ENCODE measurements at places on chromosomes 6 and 20.
A peak's percentile ranks its signal among the peaks of the same experiment; 100 is the strongest.

DNA sequence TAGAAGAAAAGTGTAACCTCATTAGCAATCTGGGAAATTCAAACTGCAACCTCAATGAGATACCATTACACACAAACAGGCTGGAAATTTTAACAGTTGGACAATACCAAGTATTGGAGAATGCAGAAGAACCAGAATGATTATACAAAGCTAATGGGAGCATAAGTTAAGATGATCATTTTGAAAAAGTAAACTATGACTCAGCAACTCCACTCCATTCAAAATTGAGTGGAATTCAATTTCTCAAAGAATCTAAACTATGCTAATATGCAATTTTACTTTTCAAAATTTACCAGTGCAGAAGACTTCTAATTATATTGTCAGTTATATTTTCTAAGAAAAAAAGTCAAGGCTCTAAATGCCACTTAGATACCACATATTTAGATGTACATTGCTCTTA is 17.2 kb downstream of the GPLD1 start:
- no peak for DNase-seq

GRCh38 chr6:79605968-79606764 is 25.0 kb upstream of the SH3BGRL2 start:
- no peak for DNase-seq

- no peak for DNase-seq
Observed at GRCh38 chr6:19983374-19983773, 146.2 kb downstream of the ID4 start.

GRCh38 chr6:37256692-37257319 is 766 bp upstream of the TBC1D22B start:
- no peak for DNase-seq

- DNase-seq, result no peak
Observed at GRCh38 chr6:117870486-117871242, 36.4 kb upstream of the SLC35F1 start.

- DNase-seq, result no peak
Observed at GRCh38 chr6:5781966-5782556, 224.7 kb downstream of the NRN1 start.

DNA sequence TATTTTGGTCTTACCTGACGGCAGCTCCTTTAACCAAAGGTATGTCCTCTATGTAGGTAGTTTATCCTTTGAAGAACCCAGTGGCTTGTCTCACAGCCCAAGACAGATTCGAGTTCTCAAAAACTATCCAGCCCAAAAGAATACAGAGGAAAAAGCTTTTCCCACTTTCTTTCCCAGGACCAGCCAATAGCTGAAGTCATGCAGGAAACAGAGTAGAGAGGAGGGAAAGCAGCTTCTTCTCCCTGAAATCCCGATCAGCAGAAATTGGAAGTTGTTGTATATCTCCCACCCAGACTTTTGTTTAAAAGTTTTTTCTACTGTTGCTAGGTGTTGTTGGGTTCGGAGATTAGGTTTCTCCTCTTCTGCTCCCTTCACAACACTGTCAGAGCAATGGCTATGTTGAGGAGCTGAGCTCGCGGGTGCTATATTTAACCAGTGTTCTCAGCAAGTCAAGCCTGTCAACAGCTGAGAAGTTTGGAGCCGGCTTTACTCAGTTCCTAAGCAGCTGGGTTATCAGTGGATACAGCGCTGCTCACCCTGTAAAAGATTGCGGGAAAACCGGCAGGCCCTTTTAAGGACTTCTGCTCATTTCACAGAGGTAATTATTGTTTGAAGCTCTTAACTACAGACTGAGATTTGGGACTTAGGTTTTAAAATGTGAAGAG is at the start of gene FILIP1:
TSS of gene FILIP1 (minus strand) at position 401 of the 665 bp plus-strand sequence. CDS start 78,828 bp downstream, outside the sequence.
- DNase-seq, result no peak

DNA sequence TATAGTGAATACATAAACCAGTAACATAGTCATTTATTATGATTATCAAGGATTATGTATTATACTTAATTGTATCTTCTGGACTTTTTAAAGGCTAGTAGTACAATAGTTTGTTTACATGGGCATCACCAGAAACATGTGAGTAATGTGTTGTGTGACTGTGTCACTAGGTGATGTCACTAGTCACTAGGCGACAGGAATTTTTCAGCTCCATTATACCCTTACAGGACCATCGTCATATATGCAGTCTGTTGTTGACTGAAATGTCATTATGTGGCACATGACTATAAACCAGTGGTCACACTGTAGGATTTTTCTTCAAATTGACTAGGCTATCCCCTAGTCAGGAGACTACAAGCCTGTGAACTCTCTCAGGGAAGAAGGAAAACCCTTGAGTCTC is 86.5 kb upstream of the CENPW start:
- no peak for DNase-seq

DNA sequence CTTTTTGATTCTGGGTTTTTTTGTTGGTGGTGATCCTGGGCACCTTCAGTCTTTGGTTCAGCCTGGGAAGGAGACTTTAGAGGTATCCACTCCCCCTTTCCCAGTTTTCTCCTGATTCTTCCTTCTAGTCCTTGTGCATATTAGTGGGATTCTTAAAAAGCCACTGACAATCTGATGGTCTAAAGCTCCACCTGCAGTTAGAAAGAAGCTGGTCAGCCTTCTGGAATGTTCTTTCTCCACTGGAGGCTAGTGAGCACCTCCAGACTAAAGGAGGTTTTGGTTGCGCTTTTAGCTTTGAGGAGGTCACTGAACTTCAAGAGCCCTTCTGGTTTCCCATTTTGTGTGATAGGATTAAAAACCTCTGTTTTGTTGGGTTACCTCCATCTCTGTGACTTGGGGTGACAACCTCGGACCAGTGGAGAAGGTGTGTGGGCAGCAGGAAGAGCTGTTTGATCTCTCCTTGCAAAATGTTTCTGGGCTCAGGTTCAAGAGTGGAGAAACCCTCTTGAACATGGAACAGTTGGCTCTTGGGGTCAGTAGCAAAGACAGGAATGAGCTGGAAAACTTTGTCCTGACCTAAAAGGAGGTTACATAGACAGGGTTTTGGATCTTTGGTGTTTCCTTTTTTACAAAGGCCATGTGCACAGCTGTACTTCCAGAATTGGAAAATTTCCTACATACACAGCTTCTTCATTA is 29.0 kb downstream of the JARID2 start:
- no peak for DNase-seq

- no peak for DNase-seq
Observed at GRCh38 chr6:8492536-8493133, 57.3 kb upstream of the SLC35B3 start.

- no peak for DNase-seq
Observed at GRCh38 chr6:107813555-107814194, 10.4 kb downstream of the SCML4 start.

DNA sequence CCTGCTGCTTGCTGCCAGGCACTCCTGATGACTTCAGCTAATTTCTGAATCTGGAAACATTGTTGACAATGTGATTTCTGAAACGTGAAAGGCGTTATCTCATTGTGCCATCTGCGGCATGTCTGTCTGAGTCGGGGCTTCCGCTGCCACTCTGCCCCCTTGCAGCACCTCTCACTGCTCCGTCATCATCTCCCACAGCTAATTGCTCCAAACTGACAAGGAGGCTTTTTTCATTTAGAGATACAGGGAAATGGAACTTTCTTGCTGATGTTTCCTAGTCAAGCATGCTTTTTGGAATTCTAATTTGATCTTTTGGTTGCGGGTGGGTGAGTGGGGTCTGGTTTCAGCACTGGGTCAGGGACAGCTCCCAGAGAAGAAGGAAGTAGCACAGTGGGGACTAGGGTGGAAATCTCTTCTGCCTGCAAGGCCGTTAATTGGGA is 233.5 kb downstream of the DHX35 start:
- DNase-seq, result peak; percentile 15

- no peak for DNase-seq
Observed at GRCh38 chr20:51803148-51803854, 980 bp upstream of the SALL4 start.

GRCh38 chr6:147911686-147912085 is 403.2 kb downstream of the SAMD5 start:
- no peak for DNase-seq

GRCh38 chr20:906703-907270 is 9.3 kb downstream of the ANGPT4 start:
- DNase-seq, result no peak

GRCh38 chr6:167416676-167417430 is 92.0 kb downstream of the TTLL2 start:
- no peak for DNase-seq

- DNase-seq, result no peak
Observed at GRCh38 chr20:48202334-48203113, 417.2 kb upstream of the SULF2 start.

DNA sequence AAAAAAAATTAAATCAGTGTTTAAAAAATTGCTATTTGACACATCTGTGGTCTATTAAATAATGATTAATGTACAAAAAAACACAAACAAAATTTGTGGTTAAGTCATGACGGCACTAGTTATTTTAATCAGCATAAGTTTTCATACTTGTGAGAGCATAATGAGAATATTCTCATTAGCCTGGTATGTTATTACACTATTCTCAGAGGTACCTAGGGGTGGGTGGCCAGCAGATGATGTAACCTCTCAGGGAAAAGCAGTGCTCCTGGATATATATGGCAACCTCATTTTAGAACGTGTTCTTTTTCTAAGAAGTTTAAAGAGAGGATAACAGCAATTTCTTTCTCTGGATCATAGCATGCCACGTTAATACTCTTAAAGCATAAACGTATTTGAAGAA is 109.2 kb downstream of the GJA1 start:
- no peak for DNase-seq

- DNase-seq, result no peak
Observed at GRCh38 chr6:88443554-88443953, 277.4 kb upstream of the CNR1 start.

DNA sequence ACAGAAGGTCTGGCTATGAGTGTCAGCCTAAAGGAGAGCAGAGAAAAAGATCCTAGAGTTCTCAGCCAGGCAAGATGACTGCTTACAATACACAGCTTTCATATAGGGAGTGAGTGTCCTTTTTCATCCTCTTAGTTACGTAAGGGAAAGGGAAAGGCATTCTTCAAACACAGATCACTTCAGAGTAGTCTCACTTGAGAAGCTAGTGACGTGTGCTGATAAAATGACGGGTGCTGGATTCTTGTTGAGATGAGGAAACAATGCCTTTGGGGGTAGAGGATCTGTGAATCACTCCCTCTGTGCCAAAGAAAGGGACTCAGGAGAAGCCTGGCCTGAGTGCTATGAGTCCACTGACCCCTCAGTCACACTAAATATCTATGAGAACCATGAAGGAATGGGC is 117.3 kb downstream of the QRSL1 start:
- DNase-seq, result no peak

Data from neuronal stem cell (in vitro differentiated cells).